ENCODE measurements at places on chromosomes 6 and 20. TPM values are rescaled to one million over a fixed set of nuclear protein-coding genes. Genes with fewer than 3 reads are reported as not detected.

GRCh38 chr6:129959358-129959930 is 58.9 kb upstream of the L3MBTL3 start:
- DNase-seq: no peak

Gene SLC17A1
- not detected for total RNA-seq

DNA sequence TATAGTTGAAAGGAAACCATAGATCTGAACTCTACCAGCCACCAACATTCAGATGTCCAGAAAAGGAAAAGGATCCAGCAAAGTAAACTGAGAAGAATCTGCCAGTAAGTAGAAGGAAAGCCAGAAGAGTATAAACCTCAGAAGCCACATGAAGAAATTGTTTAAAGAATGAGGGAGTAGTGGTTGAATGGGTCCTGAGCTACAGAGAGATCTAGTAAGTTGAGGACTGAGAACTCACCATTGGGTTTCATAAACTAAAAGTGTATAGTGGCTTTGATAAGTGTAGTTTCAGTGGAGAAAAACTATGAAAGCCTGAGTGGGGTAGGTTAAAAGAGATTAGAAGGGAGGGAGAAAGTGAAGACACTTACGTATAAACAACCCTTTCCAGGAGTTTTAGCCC is 32.0 kb upstream of the SUMO4 start:
- no peak for DNase-seq

Gene PPP1R11
- total RNA-seq: 54.5 TPM

Gene KIAA0408
- 2.0 TPM for total RNA-seq

GRCh38 chr6:150496629-150497028 is 103.1 kb upstream of the PLEKHG1 start:
- no peak for DNase-seq

DNA sequence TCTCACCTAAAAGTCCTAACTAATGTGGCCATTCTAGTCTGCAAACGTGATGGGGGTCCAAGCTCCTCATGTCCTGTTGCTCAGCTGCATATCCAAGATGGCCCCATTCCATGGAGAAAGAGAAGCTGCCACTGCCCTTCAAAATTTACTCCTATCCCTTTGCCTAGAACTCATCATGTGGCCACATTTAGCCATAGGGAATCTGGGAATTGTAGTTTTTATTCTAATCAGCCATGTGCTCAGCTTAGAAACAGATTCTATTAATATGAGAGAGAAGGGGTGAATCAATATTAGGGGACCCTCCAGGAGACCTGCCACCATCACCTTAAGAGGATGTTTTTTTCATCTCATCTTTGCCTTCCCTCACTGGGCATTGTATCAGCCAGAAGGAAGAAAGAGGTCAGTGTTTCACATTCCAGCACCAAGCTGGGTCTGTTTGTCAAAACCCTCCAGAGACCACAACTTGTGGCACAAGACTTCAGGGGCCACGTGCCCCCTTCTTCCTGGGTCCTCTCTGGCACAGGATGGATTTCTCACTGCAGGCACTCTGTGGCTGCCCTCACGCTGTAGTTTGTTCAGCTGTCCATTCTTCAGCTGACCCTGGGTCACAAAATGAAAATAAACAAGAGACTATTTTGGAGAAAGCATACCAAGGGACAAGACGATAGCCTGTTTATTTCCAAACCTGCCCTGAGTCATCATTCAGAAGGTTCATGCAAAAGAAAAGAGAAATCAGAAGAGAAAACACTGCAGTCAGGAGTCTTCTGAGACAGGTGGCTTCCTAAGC is 172.0 kb downstream of the EYA2 start:
- DNase-seq: no peak

All from epithelial cell of proximal tubule (primary cell).